ENCODE measurements at places on chromosomes 3 and 15. TPM values are rescaled to one million over a fixed set of nuclear protein-coding genes. Genes with fewer than 3 reads are reported as not detected.

GRCh38 chr3:101104321-101104720, 111.1 kb upstream of the ABI3BP start:
- peaks cover 6% of the 10 kb centered on the region for H3K27me3 ChIP-seq
- no peak overlapping the region for H3K4me3 ChIP-seq
- no peaks in the 10 kb centered on the region for H3K4me1 ChIP-seq
- DNase-seq, result no peak
- no peak overlapping the region for H3K27ac ChIP-seq
- H3K36me3 ChIP-seq, result no peaks in the 10 kb centered on the region

- no peak overlapping the region for H3K4me3 ChIP-seq
- H3K27ac ChIP-seq, result no peak overlapping the region
- peaks cover 21% of the 10 kb centered on the region for H3K27me3 ChIP-seq
- no peaks in the 10 kb centered on the region for H3K4me1 ChIP-seq
These were observed 197.0 kb upstream of the ZPLD1 start for GRCh38 chr3:102237838-102238237.

DNA sequence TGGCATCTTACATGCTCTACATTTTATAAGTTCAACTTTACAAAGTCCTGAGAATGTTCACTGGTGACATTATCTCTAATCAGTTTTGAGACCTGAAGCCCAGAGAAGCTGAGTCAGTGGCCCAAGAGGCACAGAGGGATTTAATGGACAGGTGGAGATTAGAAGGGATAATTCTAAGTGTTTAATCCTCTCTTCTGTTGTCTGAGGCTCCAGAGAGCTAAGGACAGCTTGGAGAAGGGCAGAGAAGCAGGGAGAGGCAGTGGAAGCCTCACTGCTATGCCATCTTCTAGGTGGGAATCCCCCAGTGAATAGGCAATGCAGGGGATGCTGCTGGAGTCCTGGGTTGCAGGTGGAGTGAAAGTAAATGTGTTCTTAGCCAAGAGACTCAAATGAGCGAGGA, 369.4 kb upstream of the SLCO3A1 start:
- H3K27ac ChIP-seq, result peak overlapping the region; percentile 85
- peaks cover 61% of the 10 kb centered on the region for H3K36me3 ChIP-seq
- DNase-seq, result no peak

DNA sequence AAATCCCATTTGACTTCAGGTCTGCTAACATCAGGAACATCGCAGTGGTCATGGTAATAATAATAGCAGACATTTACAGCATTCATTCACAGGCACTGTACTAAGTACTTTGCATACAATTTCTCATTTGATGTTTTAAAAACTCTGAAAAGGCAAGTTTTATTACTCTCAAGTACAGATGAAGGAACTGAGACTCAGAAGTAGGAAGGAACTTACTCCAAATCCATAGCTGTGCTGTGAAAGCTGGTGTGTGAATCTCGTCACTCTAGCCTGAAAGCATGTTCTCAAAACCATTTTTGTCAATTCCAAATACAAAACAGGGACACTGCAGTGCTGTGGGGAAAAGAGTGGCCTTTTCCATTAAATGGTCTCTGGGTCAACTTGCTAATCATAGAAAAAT, 179.9 kb downstream of the FAM43A start:
- no peak overlapping the region for H3K4me3 ChIP-seq
- no peaks in the 10 kb centered on the region for H3K36me3 ChIP-seq
- H3K27ac ChIP-seq, result no peak overlapping the region
- no peaks in the 10 kb centered on the region for H3K4me1 ChIP-seq
- DNase-seq, result no peak

DNA sequence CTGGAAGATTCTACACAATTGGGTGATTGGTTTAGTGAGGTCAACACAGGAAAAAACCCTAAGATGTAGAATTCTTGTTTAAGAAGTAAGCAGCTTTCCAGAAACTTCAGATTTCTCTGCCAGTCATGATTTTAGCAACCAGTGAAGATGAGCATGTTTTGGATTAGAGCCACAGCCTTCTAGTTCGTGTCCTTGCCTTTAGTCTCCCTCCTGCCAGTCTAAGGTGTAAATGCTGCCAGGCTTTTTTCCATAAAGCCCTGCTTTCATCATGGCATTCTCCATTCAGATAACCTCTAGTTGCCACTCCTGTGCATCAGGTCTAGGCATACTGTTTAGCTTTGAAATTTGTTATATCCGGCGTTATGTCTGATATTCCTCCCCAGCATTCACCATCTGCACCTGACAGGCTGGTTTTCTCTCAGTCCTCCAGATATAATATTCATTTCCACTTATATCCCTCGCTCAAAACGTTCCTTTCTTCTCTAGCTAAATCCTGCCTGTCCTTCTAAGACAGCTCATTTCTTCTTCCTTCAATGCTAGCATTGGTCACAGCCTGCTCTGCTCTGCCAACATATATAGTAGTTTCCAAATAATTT, 37.4 kb downstream of the SYN2 start:
- H3K4me1 ChIP-seq, result no peaks in the 10 kb centered on the region
- no peaks in the 10 kb centered on the region for H3K36me3 ChIP-seq
- no peak for DNase-seq
- H3K27me3 ChIP-seq, result peaks cover 27% of the 10 kb centered on the region
- H3K4me3 ChIP-seq, result no peak overlapping the region

DNA sequence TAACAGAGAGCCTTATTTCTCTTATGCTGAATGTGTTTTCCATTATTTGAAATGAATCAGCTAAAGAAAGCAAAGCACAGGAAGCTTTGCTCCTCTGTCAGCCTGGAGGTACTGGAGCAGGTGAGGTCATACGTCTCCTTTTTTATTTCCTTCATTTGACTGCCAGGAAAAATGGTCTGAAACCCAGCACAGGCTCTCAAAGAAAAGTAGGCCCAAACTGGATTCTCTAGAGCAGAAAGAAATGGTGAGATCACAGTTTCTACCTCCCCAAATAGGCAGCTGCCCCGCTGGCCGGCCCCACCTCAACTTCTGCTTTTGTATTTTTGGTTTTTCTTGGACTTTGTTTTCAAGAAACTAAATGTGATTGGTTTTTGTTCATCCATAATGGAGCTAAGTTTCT, 95.1 kb downstream of the RPL39L start:
- H3K27me3 ChIP-seq, result no peaks in the 10 kb centered on the region
- no peak for DNase-seq
- peaks cover 70% of the 10 kb centered on the region for H3K4me1 ChIP-seq

Gene FAM81A
- total RNA-seq, result 2.2 TPM

Gene SLC22A13
- total RNA-seq, result 0.57 TPM

Gene AGBL1
- not detected for total RNA-seq
